Hindlimb muscle (tissue), 1 donor: ENCODE measurements at places on chromosomes 2 and 18. TPM values are rescaled to one million over a fixed set of nuclear protein-coding genes. Genes with fewer than 3 reads are reported as not detected.

The QPCT gene
- 8.4 TPM for polyA plus RNA-seq

The SCN3A gene
- polyA plus RNA-seq, result 0.45 TPM

GRCh38 chr2:202449344-202449743, 73.2 kb downstream of the BMPR2 start:
- no peak for DNase-seq

DNA sequence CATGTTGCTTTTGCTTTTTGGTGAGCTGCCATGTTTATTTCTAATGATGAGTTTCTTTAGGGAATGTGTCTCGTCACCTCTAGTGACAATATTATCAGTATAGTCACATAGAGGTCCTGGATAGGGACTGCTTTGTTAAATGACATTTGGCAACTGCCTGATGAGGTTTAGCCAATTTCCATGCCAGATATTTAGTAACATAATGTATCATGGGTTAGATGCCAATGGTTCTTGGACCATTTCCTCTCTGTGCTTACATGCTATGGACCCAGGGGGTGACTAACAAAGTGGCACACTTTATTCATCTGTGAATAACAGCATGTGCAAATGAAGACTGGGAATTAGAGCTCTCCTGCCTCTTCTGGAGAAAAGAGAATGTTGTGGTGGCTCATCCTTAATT, 56.2 kb upstream of the RAB27B start:
- no peak for DNase-seq
